ENCODE measurements at places on chromosomes 7 and 10.

GRCh38 chr7:134071355-134072331 lies 55.5 kb upstream of the LRGUK start:
- DNase-seq = no peak

DNA sequence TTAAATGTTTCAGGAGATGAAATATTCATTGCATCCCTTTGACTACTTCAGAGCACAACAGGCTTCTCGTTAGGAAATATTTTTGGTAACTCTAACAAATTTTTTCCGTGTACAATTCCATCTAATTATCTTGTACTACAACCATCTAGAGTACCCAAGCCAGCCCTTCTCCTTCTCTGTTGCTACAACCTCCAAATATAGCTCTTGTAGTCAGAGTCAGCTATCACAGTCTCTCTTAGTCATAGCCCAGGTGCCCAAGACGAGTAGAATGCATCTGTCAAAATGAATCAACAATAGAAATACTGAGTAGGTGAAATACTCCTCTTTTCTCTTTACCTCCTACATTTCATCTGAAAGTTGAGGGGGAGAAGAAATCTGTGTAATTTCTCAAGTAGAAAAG lies 74.0 kb downstream of the INHBA start:
- DNase-seq = no peak

DNA sequence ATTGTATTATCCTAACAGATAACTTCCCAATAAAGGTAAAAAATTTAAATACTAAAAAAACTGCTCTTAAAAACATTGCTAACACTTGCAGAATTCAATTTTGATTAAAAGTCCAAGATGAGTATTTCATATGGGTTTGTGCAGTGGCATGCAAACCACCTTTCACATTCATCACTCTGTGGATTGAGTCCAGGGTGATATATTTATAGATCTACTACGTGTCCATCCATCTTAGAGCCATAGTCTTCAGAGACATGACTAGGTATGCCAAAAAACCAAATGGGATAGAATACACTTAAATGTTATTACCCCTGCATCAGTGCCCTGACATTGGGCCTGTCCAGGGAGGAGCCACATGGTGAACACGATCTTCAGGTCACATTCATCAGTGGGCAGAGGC lies 96.0 kb downstream of the DOCK4 start:
- DNase-seq = no peak

GRCh38 chr7:24905996-24906770 lies 73.8 kb downstream of the OSBPL3 start:
- no peak for DNase-seq

GRCh38 chr7:158267742-158268435 lies 319.7 kb downstream of the PTPRN2 start:
- DNase-seq = peak; percentile 36

Measured in posterior vena cava (tissue), 2 donors.